Stimulated activated CD8-positive, alpha-beta memory T cell treated with anti-CD3 and anti-CD28 coated beads, Interleukin-15, amount 100 ng/mL, for 4 hours (primary cell): ENCODE measurements at places on chromosomes 13 and 19.
A peak's percentile ranks its signal among the peaks of the same experiment; 100 is the strongest.

GRCh38 chr19:11769995-11770394 is 3.2 kb downstream of the ZNF441 start:
- no peak for DNase-seq

DNA sequence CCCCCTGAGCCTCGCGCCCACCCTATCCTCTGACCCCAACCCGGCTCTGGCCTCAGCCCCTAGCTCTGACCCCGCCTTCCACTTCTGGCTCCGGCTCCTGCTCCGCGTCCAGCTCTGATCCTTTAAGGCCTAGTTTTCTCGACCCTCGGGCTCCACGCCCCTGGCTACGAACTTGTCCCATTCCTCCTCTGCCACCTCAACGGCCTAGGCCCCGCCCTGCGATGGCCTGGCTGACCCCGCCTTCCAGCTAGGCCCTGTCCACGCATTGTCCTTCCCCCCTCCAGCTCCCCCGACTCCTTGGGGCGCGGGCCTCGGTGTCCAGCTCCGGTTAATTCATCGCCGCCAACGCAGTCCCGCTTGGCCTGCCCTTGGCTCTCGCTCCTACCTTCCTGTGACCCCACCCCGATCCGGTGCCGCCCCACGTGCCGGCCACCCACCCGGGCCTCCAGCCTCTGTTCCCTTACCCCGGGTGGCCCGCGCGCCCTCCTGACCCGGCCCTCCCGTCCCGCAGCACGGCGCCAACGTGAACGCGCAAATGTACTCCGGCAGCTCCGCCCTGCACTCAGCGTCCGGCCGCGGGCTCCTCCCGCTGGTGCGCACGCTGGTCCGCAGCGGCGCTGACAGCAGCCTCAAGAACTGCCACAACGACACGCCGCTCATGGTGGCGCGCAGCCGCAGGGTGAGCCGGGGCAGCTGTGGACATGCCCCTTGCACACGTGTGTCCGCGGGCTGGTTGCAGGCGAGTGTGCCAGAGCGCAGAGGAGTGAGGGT is 9.4 kb downstream of the BCL3 start:
- no peak for DNase-seq

DNA sequence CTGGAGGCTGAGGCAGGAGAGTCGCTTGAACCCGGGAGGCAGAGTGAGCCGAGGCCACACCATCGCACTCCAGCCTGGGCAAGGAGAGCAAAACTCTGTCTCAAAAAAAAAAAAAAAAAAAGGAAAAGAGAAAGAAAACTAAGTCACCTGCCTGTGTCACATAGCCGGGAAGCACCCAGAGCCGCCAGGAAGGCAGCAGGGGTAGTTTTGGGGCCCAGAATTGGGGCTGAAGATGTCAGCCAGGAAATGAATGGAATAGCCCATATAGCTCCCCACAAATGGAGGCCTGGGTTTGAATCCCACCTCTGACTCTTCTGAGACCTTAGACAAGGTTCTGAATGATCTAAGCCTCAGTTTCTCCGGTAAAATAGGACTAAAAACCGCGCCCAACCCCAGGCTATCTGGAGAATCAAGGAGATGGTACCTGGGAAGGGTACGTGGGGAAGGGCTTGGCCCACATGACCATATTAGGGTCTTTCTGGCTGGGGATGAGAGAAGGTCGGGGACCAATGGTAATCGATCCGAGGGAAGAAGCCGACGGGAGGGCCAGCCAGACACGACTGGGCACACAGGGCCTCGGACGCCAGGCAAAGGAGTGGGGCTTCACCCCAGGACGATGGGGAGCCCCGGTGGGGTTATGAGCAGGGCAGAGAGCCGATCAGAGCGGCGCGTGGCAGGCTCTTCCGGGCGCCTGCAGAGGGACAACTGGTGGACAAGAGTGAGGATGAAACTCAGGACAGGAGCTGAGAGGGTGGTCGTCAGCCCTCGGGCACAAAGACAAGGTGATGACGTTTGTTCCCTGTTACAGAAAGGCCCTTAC is 14.4 kb downstream of the CCDC124 start:
- DNase-seq = no peak

DNA sequence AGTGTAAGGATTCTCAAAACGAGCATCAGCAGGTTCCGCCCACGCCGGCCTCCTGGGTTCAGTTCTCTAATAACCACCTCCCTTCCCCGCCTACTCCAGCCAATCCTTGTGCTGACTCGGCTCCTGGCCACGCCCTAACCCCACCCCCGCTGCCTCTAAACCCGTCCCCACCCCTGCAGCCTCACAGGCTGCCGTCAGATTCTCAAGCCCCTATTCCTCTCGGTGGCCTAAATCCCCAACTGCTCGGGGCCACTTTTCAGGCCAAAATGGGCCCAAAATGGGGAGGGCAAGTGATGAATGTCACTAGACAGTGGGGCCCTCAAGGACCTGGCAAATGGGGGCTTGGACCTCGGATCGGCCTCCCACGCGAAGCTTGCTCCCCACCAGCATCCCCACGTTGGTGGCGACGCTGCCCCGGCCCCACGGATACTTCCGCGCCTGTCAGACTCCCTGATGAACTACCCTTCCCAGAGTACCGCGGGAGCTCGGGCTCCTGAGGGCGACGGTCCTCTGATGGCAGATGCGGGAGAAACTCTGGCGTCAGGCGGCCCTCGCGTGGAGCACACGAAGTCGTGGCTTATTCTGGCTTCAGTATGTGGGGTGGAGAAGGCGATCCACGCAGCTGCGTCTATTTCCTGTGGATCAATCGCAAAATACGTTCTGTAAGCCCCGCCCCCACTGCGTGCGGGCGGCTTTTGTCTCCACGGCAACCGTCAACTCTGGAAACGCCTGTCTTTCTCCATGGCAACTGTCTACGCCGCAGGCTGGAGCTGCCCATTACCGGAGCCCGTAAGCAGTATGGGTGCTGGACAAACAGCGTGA is 24.8 kb downstream of the ZNF473 start:
- peak; percentile 70 for DNase-seq

DNA sequence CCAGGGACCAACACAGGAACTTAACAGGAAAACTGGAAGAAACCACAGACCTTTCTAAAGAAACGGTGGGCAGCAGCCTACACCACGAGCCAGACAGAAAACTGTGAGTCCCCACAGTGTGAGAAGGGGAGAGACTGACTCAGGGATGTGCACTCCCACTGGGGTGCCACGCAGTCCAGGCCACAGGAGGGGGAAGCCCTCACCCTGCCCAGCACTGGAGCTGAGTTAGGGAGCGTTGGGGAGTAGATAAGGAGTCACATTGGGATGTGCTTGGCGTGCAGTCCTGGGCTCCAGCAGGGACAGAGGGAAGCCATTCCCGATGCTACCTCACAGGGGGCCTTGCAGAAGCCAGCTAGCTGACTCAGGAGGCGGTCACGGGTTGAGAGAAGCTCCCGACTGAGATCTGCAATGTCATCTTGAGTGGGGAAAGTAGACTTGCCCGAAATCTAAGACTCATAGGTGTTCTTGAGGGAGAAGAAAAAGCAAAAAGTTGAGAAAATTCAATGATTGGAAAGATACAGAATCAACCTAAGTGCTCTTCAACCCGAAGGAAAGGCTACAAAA is 17.3 kb downstream of the SIGLEC8 start:
- DNase-seq = peak; percentile 70

GRCh38 chr13:22618002-22618401 is 562.8 kb upstream of the SGCG start:
- no peak for DNase-seq

- DNase-seq = peak; percentile 18
Measured at GRCh38 chr19:53132141-53132991, at the start of gene ZNF415. TSS of gene ZNF415 (minus strand) at chr19:53132910. CDS start at chr19:53122676, 10,234 bp downstream.
